ENCODE measurements at places on chromosomes 7 and 10.

DNA sequence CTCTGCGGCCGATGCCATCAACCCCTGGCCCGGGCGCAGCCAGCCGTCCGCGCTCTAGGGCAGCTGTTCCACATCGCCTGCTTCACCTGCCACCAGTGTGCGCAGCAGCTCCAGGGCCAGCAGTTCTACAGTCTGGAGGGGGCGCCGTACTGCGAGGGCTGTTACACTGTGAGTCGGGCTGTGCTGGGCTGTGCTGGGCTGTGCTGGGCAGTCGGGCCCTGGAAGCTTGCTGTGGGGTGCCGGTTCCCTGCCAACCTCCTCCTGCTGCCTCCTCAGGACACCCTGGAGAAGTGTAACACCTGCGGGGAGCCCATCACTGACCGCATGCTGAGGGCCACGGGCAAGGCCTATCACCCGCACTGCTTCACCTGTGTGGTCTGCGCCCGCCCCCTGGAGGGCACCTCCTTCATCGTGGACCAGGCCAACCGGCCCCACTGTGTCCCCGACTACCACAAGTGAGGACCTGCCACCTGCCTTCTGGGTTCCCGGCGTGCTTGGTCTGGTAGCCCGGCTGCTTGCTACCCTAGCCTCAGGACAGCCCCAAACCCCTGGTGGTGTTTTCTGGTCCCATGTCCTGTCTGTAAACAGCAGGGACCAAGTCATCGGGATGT, 7.5 kb downstream of the ZYX start:
- DNase-seq = no peak

DNA sequence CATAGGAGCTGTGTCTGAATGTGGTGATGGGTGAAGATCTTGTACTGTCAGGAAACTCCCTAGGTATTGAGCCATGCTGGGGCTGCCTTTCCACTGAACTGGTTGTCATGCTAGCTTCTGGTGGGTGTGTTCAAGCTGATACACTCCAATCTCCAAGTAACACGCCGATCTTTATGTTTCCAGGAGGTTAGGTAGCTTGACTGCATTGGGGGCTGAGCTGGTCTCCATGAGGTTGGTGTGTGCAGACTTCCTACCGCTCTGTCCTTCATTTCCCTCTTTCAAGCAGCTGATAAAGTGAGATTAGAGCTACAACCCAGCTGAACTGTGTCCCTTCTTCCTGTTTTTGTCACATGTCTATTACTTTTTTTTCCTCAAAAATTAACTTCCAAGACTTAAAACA, 265.5 kb downstream of the ANKRD30A start:
- no peak for DNase-seq

GRCh38 chr7:151273651-151274390, 25.3 kb upstream of the SMARCD3 start:
- DNase-seq = no peak

DNA sequence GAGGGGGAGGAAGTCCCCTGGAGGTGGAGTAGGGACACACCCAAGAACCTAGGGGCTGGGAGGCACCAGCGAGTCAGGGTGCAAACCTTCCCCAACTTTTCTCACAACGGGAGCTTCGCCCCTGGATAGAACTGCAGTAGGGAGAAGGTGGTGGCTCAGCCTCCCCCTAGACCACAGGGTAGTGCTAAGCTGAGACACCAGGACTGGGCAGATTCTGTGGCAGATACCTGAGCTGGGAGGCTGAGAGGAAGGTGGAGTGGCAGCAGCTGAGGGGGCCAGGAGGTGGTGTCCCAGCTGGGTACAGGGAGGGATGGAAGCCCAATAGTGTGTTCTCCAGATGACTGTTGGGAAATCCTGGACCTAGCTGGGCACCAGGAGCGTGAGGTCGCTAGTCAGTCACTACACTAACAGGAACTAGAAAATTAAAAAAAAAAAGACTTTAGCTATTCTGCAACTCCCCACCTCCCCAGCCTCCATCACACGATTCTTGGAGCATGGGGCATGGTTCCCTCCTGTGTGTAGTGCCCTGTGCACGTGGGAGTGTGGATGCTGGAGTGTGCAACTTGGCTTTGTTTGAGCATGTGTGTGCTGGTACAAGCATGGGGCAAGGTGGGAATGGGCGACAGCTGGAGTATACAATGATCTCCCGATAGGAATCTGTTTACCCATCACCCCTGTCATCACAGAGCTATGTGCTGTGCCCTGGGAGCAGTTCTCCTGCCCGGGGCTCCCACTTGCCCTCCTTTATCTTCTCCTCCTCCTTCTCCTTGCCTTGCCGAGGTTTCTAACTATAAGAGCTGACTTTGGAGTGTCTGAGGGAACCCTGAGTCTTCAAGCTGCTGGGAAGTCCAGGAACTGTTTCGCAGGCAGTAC, 8.8 kb upstream of the TRPV6 start:
- no peak for DNase-seq
